ENCODE measurements at places on chromosomes 16 and 17.

DNA sequence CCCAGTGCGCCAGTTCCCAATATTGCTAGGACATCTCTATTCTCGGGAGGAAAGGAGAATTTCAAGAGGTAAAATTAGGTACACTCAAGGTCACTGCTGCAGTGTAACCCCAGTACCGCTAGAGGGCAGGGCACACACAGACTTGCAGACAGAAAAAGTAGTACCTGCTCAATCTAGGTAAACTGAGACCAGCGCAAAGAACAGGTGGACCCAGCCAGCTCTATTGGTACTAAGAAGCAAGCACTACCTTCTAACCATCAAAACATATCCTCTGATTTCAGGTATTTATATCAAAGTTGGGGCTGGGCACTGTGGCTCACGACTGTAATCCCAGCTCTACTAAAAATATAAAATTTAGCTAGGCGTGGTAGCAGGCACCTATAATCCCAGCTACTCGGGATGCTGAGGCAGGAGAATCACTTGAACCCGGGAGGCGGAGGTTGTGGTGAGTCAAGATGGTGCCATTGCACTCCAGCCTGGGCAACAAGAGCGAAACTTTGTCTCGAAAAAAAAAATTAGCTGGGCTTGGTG is 3.6 kb upstream of the WDR81 start:
- DNase-seq: peak; percentile 61

GRCh38 chr17:40547079-40547784 is 18.0 kb downstream of the CCR7 start:
- DNase-seq: peak; percentile 79

DNA sequence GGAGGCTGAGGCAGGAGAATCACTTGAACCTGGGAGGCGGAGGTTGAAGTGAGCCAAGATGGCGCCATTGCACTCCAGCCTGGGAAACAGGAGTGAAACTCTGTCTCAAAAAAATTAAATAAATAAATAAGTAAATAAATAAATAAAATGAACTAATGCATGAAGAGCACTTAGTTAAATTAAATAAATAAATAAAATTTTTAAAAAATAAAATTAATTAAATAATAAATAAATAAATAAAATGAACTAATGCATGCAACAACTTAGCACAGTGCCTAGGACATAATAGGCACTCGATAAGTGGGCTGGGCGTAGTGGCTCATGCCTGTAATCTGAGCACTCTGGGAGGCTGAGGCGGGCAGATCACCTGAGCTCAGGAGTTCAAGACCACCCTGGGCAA is 15.6 kb upstream of the CEP20 start:
- no peak for DNase-seq

DNA sequence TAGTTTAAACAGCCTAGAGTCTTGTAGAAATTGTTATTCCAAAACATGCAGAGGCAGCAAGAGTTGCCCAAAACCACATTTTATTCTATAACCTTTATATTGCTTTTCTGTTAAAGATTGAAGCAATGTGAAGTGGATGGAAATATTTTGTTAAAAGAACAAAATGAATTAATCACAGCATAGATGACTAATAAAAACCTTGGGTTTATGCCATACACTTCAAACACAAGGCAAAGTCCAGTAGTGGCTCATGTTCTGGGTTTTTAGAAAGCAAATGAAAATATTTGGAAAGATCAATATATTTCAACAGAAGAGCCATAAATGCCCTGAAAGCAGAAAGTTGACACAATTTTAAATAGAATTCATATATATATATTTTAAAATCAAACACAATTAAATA is 36.7 kb upstream of the ULK2 start:
- no peak for DNase-seq

DNA sequence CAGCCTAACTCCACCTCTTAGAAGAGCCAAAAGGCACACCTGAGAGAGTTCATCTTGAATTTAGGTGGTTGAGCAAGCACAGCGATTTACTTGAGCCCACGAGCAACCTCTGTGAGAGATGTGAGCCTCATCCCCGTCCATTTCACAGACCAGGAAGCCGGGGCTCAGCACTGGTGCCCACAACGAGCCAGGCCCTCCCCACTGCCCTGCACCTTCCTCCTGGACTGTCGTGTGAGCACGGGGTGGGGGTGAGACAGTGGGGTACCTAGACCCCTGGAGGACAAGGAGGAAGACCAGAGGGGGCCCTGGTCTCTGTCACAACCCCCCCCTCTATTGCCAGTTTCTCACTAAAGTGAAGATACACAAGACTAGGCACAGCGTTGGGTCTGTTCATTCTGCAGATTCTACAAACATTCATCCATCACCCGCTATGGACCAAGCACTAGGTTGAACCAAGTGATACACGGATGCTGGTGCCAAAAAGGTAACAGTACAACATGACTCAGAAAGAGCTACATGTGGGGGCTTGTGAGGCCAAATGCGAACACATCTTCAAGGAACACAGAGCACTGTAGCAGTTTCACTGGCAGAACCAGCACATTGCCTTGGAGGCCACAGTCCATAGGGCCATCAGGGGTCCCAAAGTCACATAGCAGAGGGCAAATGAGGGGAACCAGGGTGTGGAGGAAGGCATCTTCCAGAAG is 231.9 kb downstream of the PARN start:
- no peak for DNase-seq

DNA sequence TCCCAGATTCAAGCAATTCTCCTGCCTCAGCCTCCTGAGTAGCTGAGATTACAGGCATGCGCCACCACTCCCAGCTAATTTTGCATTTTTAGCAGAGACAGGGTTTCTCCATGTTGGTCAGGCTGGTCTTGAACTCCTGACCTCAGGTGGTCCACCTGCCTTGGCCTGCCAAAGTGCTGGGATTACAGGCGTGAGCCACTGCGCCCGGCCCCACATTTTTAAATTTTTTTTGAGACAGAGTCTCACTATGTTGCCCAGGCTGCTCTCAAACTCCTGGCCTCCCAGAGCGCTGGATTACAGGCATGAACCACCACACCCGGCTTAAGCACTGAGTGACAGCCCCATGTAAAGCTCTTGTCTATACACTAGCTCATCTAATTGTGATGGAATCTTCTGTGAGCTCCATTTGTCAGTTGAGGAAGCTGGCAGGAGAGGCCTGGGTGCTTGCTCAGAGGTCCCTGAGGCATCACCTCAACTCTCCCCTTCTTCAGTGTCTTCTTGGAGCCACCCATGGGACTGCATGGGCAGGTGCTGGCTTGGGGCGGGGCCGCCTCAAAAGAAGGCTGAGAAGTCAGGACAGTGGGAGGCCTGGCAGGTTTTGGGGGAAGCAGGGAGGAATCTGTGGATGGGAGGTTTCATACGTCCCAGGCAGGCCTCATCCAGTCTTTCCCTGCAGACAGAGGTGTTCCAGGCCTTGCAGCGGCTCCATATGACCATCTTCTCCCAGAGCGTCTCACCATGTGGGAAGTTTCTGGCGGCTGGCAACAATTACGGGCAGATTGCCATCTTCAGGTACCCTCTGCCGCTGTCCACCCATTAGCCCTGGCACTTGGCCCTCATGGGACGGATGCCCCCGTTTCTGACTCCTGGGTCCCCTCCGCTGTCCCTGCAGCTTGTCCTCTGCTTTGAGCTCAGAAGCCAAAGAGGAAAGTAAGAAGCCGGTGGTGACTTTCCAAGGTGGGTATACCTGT is 1.5 kb downstream of the THOC6 start:
- no peak for DNase-seq

GRCh38 chr17:39197380-39198185 is at the start of gene CACNB1:
Gene CACNB1, minus strand, starts transcription at chr17:39197669. Its CDS starts 174 bp downstream, at chr17:39197495.
- peak; percentile 91 for DNase-seq

DNA sequence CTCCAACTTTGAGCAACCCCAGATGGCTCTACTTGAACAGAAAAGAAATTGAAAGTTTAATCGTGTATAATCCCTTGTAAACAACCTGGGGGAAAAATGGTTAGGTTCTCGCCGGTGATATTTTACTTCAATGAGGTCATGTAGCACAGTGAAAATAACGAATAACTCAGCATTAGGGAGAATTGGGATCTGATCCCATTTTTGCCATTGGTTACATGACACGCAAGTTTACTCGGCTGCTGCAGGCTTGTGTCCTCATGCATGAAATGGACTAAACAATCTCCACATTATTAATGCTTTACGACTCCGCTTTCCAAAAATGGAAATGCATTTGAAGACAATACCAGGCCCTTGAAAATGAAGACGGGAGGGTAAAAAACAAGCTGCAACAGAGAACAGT is 45.5 kb upstream of the LRRC37A3 start:
- DNase-seq: no peak

GRCh38 chr16:28010671-28011070 is 52.8 kb downstream of the GSG1L start:
- DNase-seq: no peak

GRCh38 chr16:6803176-6803575 is 529.5 kb upstream of the RBFOX1 start:
- no peak for DNase-seq

GRCh38 chr16:28167730-28168129 is 44.0 kb downstream of the XPO6 start:
- DNase-seq: no peak

GRCh38 chr16:54400261-54400660 is 113.7 kb upstream of the IRX3 start:
- DNase-seq: no peak

DNA sequence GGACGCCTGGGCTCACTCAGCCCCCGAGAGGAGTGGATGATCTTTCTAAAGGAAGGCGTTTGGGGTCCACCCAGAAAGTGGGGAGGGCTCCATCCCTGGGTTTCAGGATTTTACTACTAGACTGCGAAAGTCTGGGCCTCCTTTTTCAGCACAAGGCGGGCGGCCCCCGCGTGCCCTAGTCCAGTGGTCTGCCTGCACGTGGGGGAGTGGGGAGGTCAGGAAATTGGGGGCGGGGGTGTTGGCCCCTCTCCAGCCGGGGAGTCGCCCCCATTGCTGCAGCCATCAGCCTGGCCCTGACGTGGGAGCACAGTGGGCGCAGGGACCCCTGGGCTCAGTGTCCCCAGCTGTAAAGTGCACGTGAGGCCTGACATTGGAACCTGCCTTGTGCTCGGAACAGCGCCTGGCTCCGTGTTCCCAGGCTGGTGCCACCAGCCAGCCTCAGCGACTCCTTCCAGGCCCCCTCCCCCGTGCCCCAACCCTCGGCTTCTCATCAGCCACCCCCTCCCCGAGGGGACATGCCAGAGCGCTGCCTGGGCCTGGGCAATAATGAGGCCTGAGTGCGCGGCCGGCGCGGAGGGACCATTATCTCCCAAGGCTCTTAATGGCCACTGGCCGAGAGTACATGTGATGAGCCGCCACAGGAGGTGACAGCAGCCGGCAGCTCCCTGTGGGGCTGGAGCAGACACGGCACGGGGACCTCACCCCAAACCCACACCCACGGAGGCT is 2.4 kb upstream of the C1QTNF8 start:
- DNase-seq: no peak

DNA sequence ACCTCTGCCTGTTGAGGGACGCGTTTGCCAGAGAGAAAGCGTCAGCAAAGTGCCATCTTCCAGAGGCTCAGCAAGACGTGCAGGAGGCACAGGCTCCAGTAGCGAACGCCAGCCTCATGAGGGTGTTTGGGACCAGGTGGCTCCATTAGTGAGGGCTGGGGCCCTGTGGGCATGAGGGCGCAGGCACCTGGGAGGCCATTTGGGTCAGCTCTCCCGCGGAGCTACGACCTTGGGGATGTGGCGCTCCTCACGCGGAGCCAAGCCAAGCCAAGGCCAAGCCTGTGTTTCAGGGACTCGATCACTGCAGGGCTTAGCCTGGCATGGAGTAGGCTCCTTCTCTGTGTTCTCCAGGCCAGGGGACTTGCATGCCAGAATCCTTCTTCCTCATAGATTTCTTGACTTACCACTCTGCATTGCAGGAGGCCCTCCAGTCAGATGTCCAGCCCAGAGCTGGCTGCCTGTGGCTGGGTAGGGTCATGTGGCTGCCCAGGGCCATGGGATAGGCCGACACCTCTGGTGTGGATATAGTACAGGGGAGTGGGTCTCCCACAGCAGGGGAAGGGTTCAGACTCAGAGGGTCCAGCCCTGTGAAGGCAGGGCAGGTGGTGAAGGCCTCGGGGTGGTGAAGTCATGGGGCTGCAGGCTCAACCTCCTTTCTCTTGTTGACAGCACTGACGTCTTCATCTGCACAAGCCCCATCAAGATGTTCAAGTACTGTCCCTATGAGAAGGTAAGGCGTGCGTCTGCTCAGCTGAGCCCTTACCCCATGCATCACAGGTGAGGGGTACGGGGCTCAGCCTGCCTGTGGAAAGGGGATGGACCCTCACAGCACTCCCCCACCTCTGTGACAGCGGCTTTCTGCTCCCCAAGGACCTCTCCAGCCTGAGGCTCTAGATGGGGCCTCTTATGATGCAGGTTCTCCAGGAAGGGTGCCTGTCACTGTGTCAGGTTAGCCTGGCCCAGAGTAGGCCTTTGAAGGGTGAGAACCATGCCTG is 19.6 kb downstream of the NT5M start:
- DNase-seq: no peak

DNA sequence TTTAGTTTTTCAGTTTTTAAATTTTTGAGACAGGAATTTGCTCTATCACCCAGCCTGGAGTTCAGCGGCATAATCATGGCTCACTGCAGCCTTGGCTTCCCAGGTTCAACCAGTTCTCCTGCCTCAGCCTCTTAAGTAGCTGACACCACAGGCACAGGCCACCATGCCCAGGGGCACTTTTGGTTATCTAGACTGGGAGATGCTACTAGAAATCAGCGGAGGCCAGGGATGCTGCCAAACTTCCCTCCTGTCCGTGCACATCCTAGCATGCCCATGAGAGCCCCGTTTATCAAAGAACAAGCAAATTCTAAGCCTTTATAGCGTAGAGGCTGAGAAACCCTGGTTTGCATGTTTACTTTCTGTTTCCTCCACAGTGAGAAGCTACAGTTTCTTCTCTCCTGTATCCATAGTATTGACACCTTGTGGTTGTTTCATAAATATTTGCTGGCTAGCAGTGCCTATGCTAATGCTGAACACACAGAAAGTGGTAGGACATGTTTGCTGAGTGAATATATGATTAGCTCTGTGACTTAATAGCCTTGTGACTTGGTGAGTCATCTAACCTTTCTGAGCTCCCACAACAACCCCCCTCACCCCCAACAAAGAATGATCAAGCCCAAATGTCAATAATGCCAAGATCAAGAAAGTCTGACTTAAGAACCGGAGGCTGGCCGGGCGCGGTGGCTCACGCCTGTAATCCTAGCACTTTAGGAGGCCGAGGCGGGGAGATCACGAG is 39.2 kb upstream of the MAF start:
- no peak for DNase-seq

- no peak for DNase-seq
Measured at GRCh38 chr17:77926981-77927380, 31.5 kb upstream of the TNRC6C start.
